ENCODE measurements at places on chromosomes 7 and 10. TPM values are rescaled to one million over a fixed set of nuclear protein-coding genes. Genes with fewer than 3 reads are reported as not detected.

DNA sequence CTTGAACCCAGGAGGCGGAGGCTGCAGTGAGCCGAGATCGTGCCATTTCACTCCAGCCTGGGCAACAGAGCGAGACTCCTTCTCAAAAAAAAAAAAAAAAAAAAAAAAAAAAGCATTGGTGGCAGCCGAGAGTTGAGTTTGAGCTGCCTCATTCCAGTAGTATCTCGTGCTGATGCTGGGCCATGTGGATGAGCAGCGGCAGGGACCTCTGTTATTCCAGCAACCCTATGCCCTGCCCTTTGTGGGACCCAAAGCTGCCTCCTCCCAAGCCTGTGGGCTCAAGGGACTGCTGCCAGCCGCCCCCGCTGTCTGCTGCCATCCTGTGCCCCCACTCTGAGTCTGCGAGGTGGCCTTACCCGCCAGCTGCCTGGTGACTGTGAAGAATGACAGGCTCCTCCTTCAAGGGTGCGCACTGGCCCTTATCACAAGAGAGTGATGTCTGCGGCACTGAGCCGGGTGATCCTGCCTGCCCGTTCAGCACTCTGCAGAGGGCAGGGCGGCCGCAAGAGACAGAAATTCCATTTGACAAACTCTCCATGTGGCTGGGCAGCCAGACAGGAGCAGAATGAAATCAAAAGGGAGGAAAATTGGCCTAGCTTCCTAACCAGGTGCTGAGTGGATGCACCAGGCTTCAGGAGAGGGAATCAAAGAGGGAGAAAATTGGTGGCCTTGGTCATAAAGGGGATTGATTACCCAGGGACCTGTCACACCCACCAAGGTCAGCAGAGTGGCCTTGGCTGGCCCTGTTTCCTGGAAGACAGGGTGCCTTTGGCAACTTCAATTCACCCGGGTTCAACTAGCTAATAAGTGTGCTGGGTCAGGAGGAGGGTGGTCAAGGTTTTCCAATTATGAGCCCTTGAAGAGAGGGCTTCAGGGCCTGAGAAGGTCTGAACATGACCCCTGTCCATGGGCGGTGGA, 65.3 kb upstream of the ZMIZ1 start:
- no peak for DNase-seq

- no peak for DNase-seq
Observed at GRCh38 chr7:98628418-98628817, 11.3 kb downstream of the NPTX2 start.

DNA sequence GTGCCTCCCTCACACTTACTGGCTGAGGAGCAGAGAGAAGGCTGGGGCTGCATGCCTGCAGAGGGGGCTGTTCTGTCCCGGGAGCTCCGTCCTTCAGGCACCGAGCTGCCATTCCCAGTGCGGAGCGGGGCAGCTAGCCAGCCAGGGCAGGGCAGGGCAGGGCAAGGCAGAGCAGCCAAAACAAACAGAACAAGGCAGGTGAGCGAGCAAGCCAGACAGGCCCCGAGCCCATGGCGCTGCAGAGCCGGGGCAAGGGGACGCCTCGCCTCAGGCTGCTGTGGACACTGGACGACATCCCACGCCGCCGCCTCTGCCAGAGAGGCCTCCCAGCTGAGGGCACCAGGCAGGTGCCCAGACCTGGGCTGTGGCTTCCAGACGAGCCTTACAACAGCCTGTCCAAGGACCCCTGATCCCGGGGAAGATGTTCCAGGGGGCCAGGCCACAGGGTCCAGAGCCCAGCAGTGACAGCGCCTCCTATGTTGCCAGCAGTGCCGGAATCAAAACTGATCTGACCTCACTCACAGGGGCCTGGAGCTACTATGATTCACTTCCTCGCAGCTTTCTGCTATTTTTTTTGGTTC, 8.2 kb upstream of the NDST2 start:
- DNase-seq: no peak

GRCh38 chr10:86190291-86190690, 176.3 kb downstream of the GRID1 start:
- no peak for DNase-seq

The MARVELD1 gene
- 21.0 TPM for total RNA-seq

The NUTM2E gene
- total RNA-seq: 0.46 TPM

The ZNF503 gene
- 8.9 TPM for total RNA-seq

The PGAM2 gene
- total RNA-seq: not detected

Measured in endothelial cell (in vitro differentiated cells).